ENCODE measurements at places on chromosomes 5 and 9. TPM values are rescaled to one million over a fixed set of nuclear protein-coding genes. Genes with fewer than 3 reads are reported as not detected.

DNA sequence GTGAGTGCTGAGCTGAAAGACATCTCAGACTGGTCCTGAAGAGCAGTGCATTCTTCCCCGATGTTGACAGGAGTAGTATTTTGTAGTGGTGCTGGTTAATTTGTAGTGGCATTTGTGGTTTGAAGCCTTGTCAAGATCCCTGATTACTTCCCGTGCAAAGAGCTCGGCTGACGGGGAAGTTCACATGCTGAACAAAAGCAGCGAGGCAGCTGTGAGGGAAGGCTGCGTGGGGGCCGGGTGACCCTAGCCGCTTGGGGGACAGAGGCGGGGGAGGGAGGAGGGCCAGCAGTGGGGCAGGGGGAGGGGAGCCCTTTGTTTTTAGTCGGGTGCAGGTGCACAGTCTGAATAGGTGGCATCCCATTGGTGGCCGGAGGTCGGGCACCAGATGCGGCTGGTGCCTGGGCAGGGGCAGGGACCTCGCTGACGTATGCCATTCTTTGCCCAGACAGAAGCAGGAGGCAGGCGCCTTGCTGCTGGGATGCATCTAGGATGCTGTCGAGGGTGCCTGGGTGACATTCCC lies 64.7 kb downstream of the CRB2 start:
- DNase-seq = no peak
- no peak overlapping the region for H3K27ac ChIP-seq
- H3K4me3 ChIP-seq = no peak overlapping the region
- H3K27me3 ChIP-seq = no peaks in the 10 kb centered on the region

DNA sequence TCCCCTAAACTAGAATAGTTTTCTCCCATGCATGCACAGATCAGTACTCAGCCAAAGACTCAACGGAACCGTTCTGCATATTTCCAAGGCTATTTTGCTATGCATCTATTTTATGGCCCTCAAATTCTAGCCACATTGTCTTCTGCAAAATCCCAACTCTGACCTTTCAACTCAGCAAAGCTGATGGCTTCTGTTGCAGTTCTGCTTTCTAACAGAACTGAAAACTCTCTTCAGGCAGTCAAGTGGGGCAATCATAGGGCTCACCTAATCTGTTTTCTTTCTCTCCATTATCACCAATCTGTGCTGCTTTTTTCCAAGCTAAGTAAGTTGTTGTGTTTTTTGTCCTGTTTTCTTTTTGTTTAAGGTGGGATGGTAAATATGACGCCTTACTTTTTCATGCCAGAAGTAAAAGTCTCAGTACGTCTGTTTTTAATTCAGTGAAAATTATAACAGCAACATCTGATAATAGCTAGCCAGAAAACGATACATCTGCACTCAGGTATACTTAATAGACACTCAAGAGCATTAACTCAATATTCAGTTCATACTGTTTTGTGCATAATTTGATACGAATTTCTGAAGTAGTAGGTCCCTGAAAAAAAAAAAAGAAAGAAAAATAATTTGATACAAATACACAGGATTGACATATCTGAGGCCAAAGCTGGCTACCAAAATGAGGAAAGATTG lies 454.3 kb downstream of the TLE1 start:
- no peaks in the 10 kb centered on the region for H3K4me1 ChIP-seq
- no peak overlapping the region for H3K27ac ChIP-seq
- H3K4me3 ChIP-seq = no peak overlapping the region
- no peaks in the 10 kb centered on the region for H3K27me3 ChIP-seq
- no peaks in the 10 kb centered on the region for H3K36me3 ChIP-seq

DNA sequence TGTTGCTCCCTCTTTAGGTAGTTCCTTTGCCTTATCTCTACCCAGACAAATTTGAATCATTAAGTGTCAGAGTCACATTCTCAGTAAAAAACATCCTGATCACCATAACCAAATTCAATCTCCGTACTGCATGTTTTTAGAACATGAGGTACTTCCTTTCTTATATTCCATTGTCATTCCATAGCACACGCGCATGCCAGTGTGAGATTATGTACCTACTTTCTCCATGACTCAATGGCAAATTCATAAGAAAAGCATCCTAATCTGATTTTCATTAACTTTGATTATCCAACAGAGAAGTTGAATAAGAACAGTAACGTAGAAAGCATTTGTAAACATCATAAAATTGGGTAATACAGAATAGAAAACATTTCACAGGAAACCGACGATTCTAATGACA lies 1118.6 kb upstream of the CDH9 start:
- H3K4me1 ChIP-seq = no peaks in the 10 kb centered on the region
- no peak overlapping the region for H3K4me3 ChIP-seq
- H3K36me3 ChIP-seq = no peaks in the 10 kb centered on the region
- no peak for DNase-seq
- no peak overlapping the region for H3K27ac ChIP-seq

The BARHL1 gene
- total RNA-seq = not detected
